ENCODE measurements at places on chromosomes 2 and 18.

DNA sequence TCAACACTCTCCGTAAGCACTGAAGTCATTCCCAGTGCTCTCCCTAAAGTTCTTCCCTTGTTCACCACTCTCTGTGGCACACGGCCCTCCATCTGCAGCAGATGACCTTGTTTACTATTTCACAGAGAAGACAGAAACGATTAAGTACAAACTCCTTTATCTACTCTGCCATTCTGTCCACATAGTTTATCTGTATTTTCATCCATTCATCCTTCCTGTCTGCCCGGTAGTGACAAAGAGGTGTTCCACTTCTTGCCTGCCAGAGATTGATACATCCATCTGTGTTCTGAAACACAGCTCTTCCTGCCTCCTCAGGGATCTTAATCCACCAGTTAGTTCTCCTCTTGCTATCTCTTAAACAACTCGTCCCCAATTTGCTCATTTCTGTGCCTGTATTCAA, 77.9 kb upstream of the CD226 start:
- DNase-seq: no peak

- DNase-seq: no peak
Measured at GRCh38 chr2:123696799-123697410, 328.2 kb upstream of the CNTNAP5 start.

DNA sequence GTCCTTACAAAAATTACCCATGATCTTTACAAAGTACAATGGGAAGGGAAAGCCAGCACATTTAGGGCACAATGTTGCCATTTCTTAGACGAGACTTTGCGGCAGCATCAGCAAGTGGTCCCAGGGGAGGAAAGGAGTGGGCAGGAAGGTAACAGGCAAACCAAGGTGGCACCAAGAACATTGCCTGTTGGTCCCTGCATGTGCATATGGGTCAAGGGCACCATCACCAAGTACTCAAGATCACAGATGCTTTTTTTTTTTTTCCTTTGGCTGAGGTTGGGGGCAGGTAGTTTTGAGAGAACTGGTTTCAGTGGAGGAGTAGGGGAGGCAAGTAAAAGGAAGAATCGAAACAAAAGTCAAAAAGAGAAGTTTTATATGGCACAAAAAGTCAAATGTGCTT, 752 bp upstream of the CYTIP start:
- DNase-seq: peak; percentile 56

DNA sequence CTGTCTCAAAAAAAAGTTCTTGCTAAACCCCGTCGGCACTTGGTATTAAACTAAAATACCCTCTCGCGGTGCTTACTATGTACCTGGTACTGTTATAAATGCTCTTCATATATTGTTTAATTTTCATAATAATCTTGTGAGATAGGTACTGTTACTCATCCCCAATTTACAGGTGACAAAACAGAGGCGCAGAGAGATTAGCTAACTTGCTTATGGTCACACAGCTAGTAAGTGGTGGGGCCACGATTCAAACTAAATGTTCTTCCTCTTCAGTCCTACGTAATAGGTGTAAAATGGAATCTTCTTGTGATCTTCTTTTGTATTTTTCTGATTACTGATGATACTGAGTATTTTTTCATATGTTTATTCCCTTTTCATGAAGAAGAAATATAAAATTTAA, 51.3 kb downstream of the TET3 start:
- no peak for DNase-seq

DNA sequence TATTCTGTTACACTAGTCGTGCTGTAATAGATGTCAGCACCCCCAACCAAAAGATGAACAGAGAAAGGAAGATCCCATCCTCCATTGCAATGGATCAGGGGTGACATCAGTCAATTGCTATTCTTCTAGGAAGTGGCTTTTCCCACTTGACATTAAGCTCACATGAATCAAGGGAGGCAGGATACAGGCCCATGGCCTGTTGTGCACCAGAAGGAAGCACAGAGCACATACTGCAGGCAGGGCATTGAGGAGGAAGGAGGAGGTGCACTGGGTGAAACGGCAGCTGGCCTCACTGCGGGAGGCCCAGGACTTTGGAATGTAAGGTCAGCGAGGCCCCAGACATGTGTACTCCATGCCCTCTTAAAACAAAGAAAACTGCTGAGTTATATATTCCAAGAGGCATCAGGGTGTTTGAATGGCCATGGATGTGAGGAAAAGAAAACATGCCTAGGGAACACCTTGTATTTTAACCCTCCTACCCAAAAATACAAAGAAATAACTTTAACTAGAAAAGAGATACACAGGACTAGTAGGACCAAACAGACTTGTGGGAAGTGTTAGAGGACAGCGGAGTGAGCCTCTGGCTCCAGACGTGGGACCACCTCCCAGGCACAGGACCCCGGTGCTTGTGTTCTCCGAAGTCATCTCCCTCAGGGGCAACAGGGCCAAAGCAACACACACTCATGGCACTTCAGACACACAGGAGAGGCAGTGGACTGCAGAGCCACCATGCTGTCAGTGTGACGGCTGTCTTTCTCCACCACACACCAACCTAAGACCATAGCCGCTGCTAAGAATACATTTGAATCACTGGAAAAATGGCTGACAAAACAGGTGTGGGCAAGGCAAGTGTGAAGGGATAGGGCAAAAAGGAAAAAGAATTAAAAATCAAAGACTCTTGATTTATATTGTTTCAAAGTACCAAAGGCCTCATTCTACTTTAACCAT, 51.4 kb upstream of the RIOK3 start:
- DNase-seq: no peak

GRCh38 chr2:96824079-96824870, 8.2 kb downstream of the CNNM3 start:
- no peak for DNase-seq

DNA sequence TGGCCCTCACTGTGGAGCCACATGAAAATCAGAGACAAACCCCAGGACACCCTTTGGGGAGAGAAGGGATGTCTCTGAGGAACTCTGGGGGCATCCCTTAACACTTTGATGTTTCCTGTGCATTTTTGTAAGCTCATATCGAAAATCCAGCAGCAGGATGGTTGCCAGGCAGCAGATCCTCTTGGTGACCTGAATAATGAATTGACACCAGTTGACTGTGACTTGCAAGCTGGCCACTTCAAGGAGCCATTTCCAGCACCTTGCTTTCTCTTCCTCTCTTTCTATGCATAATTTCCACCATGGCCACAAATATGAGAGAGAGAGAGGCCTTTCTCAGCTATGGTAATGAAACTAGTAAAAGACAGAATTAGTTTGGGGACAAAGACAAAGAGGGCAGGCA, 91.7 kb downstream of the NRP2 start:
- no peak for DNase-seq

- no peak for DNase-seq
Measured at GRCh38 chr18:61474341-61474740, 141.1 kb downstream of the CDH20 start.

GRCh38 chr2:102033031-102033749, 41.4 kb downstream of the IL1R2 start:
- peak; percentile 52 for DNase-seq

DNA sequence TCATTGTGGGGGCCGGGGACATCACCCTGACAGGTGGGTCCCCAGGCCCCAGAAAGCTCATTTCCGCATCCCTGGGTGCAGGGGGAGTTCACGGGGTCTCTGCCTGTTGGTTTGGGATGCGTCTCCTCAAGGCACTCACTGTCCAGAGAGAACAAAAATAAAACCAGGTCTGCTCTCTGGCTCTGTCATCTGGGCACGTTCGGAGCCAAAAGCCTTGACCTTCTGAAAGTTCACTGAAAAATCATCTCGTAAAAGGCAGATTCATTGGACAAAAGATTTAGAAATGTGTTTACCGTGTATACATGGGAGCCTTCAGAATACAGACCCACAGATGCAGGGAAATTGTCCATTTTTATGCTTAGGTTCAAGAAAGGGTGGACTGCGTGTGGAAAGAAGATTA, 26.6 kb downstream of the MLPH start:
- no peak for DNase-seq

- no peak for DNase-seq
Measured at GRCh38 chr2:6977786-6978185, 60.6 kb downstream of the RNF144A start.

- DNase-seq: peak; percentile 36
Measured at GRCh38 chr2:96264656-96265348, 995 bp downstream of the TMEM127 start.

- no peak for DNase-seq
Measured at GRCh38 chr2:169046440-169047151, 15.5 kb upstream of the ABCB11 start.

DNA sequence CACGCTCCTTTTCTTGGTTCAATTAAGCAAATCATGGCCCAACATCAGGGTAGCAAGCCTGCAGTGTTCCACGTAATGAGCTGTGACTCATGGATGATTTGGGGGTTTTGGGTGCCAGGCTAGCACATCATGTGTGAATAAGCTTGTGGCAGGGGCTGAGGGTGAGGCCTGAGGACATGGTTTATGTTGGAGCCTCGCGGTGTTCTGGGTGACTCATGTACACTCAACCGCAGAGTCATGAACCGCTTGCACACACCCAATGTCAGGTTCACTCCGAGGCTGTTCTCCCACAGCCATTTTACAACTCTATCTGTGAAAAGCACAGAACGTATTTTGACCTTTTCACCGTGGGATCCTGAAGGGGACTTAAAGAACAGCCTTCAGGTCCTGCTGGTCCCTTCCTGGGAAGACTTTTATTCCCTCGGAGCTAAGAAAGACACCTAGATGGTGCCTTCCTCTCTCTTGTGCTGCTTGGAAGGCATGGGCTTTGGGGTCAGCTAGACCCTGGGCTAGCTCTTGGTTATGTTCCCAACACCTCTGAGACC, 139.9 kb upstream of the ZEB2 start:
- DNase-seq: peak; percentile 31

DNA sequence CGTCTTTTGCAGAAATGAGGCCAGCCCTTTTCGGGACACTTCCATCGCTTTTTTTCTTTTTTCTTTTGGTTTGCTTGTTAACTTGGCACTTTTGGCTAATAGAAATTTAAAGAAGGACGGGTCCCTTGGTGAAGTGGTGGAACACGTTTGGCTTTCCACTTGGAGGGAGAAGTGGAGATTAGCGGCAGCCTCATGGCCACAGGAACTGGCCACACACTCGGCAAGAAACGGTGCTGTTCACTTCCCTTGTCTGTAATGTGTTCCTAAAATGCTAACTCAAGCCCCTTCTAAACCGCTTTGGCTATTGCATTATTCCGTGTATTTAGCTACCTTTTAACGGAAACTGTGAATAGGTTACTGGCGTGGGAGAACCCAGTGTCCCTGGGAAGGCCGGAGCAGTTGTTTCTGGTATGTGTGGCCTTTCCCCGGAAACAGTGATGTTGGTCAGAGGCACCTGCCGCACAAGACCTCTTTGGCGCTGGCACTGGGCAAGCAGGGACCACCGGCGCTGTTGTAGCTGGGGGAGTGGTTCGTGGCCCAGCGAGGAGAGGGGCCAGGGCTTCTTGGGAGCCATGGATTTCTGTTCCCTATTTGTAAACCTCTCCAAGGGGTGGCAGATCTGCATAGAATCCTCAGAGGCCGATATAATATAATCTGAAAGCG, 981 bp downstream of the RAMP1 start:
- no peak for DNase-seq

DNA sequence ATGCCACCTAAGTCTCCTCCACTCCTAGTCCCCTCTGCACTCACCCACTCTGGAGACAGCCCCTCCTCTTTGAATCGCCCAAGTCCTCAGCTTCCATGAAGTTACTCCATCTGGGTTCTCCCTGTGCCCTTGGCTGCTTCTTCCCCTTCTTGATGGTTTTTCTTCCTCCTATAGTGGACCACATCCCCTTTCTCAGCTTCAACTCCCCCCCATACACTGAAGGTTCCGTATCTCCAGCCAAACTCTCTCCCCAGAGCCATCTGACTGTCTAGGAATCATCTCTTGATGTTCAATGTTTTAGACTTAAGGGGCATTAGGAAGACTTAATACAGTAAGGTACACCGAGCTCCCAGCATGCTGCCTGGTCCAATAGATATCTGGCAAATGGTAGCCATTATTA, 39.6 kb downstream of the EMX1 start:
- no peak for DNase-seq

- no peak for DNase-seq
Measured at GRCh38 chr2:115292742-115293141, 850.3 kb downstream of the DPP10 start.

GRCh38 chr2:107529146-107529545, 297.5 kb upstream of the RGPD4 start:
- no peak for DNase-seq

DNA sequence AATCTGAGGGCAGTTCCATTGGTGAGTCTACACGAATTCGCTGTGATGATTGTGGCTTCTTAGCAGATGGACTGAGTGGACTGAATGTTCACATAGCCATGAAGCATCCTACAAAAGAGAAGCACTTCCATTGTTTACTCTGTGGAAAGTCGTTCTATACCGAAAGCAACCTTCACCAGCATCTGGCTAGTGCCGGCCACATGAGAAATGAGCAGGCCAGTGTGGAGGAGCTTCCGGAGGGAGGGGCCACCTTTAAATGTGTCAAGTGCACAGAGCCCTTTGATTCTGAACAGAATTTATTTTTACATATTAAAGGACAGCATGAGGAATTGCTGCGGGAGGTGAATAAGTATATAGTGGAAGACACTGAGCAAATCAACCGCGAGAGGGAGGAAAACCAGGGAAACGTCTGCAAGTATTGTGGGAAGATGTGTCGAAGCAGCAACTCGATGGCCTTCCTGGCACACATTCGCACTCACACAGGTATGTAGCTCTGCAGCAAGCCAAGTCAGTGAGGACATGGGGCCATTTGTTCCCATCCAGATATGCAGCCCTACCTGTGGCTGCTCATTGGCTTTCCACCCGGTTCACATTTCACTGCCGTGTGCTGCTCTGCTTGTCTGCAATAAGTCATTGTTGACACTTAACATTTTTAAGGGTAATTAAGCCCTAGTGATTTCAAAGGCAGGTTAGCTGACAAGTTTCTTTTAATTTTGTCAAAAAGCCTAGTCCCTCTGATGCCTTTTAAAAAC, 37.7 kb downstream of the ZNF407 start:
- no peak for DNase-seq

All from stimulated activated CD4-positive, alpha-beta T cell treated with anti-CD3 and anti-CD28 coated beads, Interleukin-15, amount 100 ng/mL, for 24 hours (primary cell).